Breast epithelium (tissue), 4 donors: ENCODE measurements at places on chromosomes 4 and X.
A peak's percentile ranks its signal among the peaks of the same experiment; 100 is the strongest.

- DNase-seq: no peak
Measured at GRCh38 chr4:173486714-173487392, 43.2 kb downstream of the HAND2 start.

DNA sequence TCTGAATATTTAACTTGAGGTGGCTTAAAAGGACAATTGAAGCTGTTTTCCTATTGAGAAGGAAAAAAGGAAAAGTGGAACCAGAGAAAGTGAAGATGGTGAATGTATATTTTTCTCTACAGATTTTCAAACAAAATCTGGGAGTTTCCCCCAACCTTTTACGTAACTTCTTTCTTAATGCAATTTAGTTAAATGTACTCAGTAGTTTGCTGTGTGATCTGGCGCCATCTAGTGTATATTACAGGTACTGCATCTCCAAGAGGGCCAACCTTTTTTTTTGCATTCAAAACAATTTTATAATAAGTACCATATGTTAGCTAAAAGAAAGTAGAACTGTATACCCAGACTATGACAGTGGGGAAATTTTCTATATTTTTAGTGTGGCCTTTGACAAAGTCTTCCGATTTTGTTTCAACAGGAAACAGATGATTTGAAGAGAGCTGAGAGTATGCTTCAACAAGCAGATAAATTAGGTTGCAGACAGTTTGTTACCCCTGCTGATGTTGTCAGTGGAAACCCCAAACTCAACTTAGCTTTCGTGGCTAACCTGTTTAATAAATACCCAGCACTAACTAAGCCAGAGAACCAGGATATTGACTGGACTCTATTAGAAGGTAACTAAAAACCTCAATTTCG, 82.0 kb downstream of the PLS3 start:
- DNase-seq: no peak

GRCh38 chr4:40721730-40722171, 28.0 kb upstream of the NSUN7 start:
- DNase-seq: no peak

- DNase-seq: peak; percentile 75
Measured at GRCh38 chr4:145734576-145735346, 54.8 kb downstream of the C4orf51 start.

DNA sequence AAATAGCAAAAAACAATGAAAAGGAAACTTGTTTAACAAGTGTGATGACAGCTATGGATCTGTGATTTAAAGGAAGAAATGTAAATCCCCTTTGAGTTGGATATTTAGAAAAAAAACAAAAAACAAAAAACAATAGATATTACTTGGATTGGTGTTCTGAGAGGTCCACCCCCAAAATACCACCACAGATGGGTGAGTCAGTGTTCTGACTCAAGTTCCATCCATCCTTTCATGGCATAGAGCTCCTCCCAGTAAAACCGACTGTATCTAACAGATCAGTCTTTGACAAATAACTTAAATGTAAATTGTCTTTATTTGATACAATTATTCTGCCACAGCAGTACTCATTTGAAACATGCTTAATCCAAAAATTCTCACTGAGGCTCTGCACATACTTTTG, 27.4 kb downstream of the TMPRSS11B start:
- DNase-seq: no peak

DNA sequence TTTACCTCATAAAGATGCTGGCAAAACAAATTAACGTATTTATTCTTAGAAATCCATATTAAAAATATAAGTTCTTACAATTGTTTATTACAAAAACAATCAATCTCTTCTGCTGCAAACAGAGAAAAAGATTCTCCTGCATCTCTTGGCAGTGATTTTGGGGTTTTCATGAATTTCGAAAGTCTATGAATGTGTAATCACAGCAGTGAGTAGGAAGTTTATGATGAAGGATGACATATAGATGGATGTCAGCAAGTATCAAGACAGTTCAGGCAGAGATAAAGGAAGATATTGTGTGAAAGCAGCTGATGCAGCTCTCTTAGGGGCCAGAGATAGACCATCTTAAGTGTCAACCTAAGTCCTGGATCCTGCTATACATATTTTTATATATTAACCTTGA, 196.9 kb upstream of the BANK1 start:
- no peak for DNase-seq

DNA sequence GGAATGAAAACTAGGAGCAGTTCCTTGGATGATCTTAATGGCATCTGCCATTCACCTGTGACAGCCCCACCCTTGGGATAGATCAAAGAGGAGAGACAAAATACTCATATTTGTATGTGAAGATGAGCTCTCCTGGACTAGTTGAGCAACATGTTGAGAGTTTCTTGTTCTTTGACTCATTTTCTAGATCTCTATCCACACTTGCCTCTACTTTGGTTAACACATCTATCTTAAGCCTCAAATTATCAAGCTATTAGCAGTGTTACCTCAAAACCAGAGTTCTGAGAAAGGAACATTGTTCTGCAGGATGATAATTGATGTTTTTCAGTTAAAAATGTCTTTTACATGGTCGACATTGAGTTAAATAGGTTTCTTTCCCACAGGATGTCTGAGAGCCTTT, 94.2 kb upstream of the TEX13D start:
- no peak for DNase-seq

DNA sequence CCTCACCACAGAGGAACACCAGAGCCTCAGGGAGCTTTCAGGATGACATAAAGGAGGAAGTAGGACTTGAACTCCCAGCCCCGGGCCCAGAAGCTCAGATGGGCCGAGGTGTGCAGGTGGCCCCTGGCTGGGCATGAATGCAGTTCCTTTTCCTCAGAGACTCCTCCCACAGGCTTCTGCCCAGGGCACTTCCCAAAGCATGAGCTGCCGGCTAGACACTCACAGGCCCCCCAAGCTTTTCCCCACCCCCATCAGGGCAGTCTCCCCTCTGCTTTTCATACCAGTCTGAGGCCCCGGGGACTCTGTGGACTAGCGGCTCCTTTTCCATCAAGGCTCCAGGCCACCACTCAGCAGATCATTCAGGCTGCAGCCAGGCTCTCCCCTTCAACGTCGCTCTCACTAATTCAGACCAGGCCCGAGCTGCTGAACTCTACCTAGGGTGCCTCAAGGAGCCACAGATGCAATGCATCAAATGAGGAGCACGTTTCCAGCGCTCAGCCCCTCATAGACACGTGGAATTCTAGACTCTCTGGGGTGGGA, 36.9 kb downstream of the HMX1 start:
- DNase-seq: peak; percentile 15

DNA sequence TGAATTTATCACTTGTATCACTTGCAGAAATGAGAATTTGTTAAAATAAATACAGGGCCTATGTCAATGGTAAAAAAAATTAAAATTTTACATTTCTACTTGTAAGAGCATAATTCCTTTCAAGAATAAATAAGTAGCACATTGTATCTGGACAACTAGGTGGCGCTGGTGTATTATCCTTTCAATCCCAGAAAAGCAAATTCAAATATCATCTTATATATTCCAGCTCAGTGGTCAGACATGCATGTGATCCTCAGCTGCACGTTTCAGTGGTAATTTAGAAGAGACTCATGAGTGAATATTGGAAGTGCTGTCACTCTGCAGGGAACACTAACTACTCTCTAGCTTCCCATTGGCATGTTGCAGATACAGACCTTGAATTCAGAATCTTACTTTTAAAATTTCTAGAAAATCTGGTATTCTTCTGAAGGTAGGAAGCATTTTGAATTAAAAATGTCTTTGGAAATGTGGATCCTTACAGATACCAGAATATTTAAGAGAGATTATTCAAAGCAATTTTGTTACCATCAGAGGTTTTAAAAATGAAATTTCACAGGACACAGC, 1414.7 kb upstream of the TENM3 start:
- no peak for DNase-seq

GRCh38 chr4:186039697-186040096, 29.3 kb upstream of the TLR3 start:
- no peak for DNase-seq

DNA sequence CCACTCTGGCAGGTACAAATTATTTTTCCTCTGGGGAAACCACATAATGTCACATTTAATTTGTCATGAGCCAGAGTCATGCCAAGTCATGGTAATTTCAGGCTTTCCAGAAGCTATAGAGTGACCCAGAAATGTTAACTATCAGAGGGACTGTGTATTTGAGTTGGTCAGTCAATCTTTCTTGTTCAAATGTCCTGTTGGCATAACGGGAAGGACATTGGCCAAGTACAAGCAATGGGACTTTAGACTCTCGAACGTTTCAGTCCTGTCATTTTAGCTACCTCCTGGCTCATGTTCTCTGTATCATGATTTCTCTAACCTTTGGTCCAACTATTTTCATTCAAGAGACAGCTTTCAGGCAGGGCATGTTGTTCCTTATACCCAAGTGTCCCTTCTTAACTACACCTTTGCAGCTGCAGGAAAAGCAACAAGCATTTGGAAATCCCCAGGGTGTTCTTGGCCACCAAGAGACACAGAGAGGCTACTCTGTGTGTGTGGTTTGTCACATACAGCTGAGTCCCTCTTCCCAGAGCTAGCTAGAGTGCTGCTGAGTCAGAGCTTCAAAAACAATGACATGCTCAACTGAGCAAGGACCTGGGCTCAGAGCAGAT, 142.6 kb downstream of the EGF start:
- no peak for DNase-seq

DNA sequence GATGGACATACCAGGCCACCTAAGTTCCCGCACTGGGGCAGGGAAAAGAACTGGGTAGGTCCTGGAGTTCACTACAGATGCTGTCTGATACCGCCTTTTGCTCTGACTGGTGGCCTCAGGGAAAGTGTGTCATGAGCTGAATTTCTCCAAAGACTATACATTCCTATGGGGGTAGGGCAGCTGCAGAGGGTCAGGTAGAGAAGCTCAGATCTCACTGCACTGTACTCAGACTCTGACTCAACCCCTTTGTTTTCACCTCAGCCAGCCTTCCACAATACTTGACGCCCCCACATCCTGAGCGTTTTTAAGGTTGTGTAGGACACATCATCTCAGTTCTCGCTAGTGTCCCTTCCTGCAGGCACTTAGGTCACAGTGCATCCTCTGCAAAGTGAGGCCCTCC, 7.8 kb downstream of the GATB start:
- no peak for DNase-seq

DNA sequence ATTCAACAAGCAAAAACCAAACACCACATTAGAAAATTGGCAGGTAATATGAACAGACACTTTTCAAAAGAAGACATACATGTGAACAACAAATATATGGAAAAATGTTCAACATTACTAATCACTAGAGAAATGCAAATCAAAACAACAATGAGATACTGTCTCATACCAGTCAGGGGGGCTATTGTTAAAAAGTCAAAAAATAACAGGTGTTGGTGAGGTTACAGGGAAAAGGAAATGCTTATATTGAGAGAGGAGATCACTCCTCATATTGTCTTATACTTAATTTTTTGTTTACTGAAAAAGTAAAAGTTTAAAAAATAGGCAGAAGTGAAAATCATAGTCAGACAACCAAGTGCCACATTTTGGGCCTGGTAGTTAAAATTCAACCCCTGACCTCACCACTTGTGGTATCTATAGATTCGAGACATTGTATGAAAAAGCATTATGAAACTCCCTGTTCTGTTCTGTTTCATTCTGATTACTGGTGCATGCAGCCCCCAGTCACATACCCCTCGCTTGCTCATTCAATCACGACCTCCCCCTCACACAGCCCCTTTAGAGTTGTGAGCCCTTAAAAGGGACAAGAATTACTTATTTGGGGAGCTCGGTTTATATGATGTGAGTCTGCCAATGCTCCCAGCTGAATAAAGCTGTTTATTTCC, 153.7 kb upstream of the FGF16 start:
- DNase-seq: no peak

DNA sequence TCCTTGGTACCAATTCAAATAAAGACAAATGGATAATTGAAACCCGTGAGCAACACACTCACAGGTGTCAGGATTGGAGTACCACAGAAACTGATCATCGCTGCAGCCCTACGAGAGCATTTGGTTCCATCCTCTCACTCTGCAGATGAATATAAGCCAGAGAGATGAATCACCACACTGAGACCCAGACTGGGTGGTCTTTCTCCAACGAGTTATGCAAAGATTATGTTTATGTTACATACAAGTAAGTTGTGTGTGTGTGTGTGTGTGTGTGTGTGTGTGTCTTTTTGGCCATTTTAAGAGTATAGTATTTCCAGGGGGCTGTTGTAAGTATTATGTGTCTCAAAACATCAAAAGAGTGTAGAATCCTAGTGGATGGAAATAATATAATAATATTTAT, 329.5 kb upstream of the ZFP42 start:
- no peak for DNase-seq

DNA sequence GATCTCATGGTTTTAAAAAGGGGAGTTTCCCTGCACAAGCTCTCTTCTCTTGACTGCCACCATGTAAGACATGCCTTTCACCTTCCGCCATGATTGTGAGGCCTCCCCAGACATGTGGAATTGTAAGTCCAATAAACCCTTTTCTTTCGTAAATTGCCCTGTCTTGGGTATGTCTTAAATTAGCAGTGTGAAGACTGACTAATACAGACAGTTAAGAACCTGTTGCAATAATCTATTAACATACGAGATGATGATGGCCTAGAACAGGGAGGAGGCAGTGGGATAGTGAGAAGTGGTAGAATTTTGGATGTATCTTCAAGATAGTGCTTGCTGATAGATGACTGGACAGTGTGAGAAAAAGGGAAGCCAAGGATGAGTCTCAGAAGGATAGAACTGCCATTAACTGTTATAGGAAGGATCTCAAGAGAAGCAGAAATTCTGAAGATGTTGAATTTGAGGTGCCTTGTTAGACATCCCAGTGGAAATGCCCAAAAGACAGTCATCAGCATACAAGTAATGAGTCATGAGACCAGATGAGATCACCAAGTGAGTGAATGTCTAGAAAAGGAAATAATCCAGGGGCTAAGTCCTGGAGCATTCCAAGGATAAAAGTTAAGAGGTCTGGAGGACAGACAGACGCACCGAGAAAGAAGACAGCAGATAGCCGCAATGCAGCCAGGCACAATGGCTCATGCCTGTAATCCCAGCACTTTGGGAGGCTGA, 38.8 kb upstream of the UGDH start:
- no peak for DNase-seq

DNA sequence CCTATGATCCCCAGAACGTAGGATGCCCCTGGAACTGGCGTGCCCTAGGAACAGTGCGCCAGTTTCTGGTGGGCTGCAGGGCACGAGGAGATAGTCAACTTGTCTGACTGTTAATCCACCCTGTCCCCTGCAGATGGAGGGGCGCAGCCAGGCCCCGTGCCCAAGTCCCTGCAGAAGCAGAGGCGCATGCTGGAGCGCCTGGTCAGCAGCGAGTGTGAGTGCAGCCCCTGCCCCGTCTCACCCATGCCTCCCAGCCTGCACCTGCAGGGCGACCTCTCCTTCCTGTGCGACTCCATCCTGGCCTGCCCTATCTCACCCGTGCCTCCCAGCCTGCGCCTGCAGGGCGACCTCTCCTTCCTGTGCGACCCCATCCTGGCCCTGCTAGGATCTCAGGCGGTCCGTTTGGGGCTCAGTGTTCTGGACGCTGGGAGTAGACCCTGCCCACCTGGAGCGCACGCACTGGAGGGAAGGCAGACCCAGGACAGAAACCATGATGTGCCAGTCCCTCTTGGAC, 22.2 kb downstream of the WFS1 start:
- DNase-seq: no peak

- DNase-seq: no peak
Measured at GRCh38 chrX:119989905-119990555, 46.5 kb upstream of the NKAP start.

- no peak for DNase-seq
Measured at GRCh38 chrX:83509254-83509801, 1.2 kb downstream of the POU3F4 start.

- no peak for DNase-seq
Measured at GRCh38 chr4:157984285-157984911, 188.4 kb downstream of the GASK1B start.
